ENCODE measurements at places on chromosomes 7 and 10.

DNA sequence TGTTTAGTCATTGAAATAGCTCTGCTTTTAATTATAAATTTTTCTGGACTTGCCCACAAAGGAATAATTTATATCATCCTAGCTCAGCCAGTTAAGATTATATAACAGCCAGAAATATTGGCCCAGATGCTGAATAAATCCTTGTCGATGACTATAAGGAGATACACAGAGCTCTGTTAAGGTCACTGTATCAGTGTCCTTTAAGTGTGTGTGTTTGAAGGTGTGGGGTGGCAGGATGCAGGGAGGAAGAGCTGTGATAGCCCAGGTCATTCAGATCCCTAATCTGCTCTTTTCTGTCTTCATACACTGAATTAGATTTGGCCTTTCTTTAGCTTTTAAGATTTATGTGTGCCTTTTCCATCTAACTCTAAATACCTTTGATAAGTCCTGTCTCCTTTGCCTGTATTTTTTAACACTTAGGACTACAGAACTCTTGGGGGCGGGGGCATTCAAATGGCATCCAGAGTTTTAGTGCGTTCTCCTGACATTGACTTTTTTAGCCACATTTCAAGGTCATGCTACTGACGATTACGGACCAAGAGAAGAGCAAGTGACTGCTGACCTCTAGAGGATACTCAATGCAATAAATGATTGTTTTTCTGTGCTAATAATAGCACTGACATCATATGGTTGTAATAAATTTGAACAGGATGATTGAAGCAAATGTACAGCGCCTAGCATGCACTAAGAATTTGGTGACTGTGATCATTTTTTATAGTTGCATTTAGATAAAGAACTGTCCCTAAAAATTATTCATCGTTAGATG, 172.3 kb downstream of the CACNB2 start:
- no peak for DNase-seq

DNA sequence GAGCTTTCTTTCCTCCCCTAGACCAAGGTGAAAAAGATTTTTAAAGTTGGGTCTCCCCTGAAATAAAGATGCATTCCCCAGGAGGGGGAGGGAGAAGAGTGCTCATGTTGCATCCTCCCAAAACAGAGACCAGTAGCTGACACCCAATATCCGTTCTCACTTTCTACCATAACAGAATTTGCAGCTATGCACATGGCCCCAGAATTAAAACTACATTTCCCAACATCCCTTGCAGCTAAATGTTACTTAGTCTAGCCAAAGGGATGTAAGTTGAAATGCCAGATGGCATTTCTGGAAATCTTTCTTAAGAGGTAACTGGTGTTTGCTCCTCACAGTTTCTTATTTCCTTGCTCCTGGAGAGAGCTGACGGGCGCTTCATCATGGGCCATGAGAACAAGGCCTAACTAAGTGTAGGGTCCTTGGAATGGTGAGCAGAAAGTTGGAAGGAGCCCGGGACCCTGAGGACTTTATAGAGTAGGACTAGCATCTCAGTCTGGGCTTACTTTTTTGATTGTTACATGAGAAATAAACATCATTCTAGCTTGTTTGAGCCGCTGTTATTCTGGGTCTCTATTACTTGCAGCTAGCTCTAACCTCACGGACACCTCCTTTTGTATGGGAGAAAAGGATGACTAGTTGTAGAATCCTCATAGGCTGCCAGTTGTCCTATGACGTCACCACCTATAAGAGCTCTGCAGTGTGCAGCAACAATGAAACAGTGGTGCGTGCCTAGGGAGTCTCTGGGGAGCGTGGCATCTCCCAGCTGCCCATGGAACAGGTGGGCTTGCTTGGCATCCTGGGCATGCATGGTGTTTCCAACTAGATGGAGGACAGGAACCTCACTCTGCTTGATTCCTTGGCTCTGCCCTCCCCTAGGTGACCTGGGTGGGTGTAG, 46.1 kb upstream of the EXOC6 start:
- no peak for DNase-seq

DNA sequence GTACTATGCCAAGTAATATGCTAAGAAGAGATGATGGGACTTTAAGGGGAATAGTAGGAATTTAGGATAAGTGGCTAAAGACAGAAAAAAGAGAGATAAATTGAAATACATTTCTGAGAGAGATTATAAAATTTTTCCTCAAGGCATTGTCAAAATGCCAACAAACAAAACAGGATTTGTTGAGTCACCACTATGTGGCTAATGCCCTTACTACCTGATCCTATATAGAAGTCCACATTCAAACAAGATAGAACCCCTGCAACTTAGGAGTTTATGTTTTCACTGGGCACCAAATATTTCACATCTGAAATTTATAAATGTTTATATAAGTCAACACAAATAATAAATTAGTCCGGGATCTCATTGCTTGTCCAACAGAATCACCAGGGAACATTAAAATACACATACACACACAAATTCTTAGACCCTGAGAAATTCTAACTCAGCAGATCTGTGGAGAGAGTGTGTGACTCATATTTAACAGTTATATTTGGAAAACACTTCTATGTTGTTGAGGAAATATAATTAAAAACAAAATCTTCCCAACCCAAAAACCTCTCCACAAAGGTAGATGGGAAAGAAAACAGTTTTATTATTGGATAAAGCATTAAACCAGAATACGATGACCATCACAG, 154.3 kb downstream of the PPP1R3A start:
- no peak for DNase-seq

- DNase-seq = no peak
These were observed 65.1 kb downstream of the MINDY3 start for GRCh38 chr10:15795036-15795792.

DNA sequence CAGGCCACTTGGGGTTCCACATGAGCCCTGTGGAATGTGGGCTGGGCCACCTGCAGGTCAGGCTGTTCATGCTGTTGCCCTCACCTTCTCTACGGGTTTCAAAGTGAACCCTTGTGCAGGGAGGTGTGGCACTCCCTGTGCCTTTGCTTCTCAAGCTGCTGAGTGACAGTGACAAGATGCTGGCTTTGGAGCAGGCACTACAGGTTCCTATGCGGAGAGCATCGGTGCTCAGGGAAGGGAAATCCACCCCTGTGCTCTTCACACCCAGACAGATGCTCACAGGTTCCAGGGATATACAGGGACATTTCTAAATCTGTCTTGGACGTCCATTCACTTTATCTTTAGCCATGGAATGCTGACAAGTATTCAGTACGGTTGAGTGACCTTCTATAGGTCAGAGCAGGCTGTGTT, 1005.0 kb downstream of the LRMDA start:
- DNase-seq = no peak

GRCh38 chr10:22229802-22230157, 12.0 kb upstream of the EBLN1 start:
- no peak for DNase-seq

- DNase-seq = no peak
These were observed 27.4 kb upstream of the SYPL1 start for GRCh38 chr7:106139265-106140251.

DNA sequence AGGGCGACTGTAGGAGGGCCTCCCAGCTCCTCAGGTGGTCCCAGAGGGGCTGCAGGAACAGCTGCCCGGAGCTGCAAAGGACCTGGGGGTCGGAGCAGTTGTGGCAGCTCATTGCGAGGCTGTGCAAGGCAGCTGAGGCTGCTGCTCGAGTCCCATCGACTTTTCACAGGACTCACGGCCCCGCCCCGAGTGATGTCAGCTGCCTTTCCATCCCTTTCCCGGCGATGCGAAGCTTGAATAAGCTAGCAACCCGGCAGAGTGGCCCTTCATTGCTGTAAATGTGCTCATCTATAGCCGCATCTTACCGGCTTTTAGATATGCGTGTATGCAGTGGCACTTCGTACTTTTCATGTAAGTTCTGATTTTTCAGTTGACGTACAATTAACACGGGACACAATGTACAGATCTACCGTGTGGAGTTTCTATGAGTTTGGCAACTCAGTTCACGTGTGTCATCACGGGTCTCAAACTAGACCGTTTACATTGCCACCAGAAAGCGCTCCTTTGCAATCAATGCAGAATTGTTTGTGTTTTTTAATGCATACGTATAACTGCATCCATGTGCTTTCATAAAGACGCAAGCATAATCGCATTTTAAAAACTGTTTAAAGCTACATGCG, at the start of gene CH25H:
Gene CH25H, minus strand, starts transcription at position 137 of the 620 bp plus-strand sequence. Its CDS starts 25 bp downstream, at position 112.
- peak; percentile 36 for DNase-seq

DNA sequence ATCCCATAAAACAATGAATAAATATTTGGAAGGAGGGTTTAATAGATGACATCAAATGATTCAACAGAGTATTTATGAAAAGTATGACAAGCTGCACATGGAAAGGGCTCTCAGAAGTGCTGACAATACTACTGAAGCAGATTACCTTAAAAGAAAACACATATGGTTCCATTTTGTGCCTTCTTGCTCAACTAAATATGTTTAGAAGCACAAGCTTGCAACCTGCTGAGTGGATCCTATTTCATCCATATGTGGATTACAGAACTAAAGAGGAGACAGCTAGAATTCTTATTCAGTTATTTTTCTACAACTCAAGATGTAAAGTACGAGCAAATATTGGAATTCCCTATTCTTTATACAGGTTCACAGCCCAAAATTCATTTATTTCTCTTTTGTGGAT, 340.6 kb downstream of the TFEC start:
- DNase-seq = no peak

DNA sequence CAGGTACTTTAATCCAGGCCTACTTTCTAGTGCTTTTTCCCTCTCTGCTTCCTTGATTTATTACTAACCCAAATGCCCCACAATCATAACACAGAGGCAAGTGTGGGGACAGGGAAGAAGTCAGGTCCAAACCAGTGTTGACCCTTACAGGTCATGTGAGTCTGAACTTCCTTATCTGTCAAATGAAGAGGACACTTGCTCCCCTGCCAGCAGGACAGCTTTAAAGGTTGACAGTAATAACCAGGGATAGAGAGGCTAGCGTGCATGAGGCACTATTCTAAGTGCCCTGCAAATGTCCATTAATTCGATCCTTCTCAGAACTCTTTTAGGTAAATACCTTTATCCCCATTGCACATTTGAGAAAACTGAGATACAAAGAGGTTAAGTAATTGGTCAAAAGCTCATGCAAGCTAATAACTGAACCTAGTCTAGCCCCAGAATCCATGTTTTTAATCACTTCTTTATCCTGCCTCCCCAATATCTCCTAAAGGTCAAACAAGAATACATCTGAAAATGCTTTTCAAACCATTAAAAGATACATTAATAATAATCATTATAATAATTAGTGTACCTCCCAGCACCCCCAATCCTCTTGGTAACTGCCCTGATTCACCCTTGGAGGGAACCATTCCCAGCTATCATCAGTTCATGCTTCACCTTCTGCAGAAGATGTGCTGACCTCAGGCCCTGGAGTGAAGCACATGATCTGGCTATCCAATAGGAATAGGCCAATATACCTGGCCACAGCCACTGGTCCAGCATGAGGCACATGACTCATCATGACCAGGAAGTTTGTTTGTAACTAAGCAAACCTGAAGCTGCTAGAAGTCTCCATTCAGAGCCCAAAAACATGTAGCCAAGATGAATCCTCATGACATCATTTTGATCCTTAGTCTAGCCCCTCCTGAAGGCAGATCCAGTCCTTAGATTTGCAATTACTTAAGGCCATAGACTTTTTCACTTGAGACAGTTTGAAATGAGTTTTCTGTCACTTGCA, 40.7 kb downstream of the SGMS1 start:
- no peak for DNase-seq

DNA sequence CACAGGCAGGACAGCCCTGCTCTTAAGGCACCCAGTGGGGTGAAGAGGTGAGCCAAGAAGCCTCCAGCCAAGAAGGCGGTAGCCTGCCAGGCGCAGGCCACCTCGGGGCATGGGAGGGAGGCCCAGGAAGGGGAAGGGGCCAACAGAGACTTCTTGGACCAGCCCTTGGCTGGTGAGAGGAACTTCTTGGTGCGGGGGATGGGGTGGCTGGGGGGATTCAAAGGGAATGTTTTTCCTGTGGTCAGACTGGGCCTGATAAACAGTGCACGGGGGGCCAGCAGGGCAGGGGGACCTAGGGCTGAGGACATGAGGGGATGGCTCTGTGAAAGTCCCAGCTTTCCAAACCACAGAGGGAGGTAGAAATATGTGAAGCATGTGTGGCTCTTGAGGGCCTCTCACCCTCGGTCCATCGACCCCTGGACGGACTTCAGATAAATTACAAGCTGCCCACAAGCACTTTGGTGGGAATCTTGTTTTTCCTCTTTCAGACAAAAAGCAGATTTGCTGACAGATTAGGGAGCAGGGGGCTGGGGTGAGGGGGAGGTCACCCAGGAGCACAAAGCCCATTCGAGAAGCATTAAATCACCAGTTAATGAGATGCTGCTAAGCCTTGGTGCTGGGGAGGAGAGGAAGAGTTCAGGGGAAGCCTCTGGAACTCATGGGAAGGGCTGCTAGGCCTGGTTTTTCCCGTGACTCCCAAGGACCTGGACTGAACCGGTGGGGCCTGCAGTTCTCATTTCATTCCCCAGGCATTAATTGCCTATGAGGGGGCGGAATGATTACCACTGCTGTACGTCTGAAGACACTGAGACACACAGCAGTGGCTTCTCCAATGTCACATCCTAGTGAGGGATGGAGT, 11.3 kb downstream of the CRYGN start:
- DNase-seq = no peak

DNA sequence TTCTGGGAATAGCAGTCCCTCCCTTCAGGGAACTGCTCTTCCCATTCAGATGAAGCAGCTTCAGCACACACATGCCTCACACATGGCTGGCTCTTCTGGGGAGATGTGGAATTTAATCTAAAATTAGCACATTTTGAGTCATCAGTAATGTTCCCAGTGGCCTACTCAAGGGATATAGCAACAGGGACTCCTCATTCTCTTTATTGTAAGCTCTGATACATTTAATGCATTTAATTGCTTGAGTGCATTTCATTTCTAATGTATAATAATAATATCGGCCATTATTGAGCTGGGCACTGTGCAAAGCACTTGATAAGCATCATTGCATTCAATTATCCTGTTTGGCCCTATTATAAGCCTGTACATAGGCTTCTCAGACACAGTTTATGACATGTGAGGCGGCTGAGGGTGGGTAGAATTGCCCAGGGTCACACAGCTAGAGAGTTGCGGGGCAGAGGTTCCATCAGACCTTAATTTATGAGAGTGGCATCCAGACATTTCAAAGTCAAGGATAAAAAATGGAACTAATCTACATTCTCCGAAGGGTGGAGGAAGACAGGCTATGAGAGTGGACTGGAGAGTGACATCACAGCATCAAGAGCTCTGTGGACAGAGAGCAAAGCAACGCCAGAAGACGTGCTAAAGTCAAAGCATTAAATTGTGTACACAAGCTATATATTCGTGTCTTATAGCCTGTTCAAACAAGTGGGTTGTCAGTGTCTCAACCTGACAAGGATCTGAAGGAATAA, 76.8 kb downstream of the LANCL2 start:
- no peak for DNase-seq
